ENCODE measurements at places on chromosomes 16 and 17.

- no peak for DNase-seq
Measured at GRCh38 chr16:72111657-72112451, 18.2 kb downstream of the DHX38 start.

- no peak for DNase-seq
Measured at GRCh38 chr16:24966634-24967033, 48.5 kb downstream of the ARHGAP17 start.

DNA sequence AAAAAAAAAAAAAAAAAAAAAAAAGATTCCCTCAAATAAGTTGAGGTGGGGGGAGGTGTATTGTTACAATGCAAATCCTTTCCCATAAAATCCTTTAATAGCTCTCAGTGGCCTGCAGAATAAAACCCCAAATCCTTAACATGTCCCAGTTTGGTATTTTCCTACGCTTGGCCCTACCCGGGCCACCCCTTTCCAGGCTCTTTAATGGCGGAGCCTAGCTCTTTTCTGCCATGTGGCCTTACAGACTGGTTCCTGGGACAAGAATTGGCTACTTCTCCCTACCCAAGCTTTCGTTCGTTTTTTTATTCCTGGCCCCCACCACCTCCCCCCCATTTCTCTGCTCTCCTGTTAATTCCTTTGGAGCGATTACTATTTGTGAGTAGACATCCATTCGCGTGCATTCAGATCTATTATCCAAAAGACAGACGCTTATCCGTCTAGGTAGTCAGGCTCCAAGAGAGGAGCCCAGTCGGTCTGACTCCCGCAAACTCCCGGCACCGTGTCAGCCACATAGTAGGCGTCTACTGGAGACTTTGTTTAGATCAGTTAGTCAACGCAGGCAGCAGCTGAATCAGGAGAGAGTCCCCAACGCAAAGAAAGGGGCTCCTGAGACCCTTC, 813 bp upstream of the THAP11 start:
- no peak for DNase-seq

DNA sequence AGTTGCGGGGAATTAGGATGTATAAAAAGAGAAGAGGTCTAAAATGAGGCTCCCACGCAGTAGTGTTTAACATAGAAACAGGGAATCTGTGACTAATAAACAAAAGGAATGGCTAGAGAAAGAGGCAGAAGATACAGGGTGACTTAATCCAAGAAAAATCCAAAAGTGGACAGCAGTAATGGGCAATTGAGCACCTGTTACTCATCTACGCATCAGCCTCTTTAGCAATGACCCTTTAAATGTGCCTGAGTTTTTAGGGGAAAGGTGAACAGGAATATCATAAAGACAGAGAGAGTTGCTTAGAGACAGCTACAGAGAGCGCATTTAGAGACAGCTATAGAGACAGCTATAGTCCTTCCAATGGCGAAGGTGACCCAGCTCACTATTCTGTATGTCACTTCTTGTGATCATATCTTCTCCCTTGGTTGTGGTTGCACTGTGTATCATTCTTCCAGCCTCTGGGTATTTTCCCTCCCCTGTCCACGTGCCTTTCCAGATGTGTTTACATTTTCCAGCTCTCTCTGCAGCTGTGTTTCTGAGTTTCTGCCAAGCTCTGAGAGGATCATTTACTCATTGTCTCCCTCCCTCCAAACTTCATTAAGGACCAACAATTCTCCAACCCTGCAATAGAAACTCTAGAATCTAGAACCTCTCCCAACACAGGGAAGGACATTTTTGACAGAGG, 61.5 kb downstream of the MYOCD start:
- DNase-seq = no peak

GRCh38 chr16:13970708-13971422, 50.9 kb downstream of the ERCC4 start:
- DNase-seq = no peak

DNA sequence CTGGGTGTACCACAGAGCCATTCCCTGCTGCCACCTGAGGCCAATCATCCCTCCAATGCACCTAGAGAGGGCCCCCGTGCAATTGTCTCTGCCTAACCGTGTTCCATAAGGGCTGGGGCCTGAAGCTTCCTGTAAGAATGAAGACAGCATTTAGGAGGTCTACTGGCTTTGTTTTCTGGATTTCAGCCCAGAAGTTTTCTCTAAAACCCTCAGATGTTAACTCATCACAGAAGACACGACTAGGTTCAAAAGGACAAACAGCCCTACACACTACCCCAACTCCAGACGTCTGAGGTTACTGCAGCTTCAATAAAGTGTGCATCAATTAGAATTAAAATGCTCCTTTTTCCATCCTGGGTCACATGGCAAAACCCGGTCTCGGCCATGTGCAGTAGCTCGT, 10.8 kb upstream of the DRG2 start:
- no peak for DNase-seq

- DNase-seq = no peak
Measured at GRCh38 chr16:61366006-61366405, 670.2 kb downstream of the CDH8 start.

DNA sequence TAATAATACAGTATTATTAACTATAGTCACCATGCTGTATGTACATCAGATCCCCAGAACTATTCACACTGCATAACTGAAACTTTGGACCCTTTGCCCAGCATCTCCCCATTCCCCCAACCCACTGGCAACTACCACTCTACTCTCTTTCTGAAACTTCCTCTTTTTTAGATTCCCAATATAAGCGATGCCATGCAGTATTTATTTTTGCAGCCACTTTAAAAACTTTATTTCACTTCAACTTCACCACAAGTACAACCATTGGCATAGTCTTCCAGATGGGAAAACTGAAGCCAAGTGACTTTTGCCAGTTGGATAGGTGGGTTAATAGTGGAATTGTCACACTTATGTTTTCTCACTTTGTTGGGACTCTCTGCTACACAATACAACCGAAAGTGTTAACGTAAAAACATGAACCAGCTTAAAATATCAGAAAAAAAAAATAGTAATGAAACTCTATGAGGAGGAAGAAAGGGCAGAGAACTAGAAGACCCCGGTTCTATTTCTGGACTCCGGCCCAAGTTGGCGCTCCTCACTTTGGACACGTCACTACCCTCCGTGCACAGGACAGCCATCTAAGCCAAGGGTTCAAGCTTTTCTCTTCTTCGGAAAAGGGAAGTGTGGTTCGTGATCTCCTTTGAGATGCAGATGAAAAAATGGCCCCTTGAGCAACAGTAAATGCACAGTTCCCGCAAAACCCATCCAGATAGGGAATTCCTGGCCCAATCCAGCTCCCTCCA, 743 bp downstream of the SHCBP1 start:
- DNase-seq = no peak

- DNase-seq = no peak
Measured at GRCh38 chr17:62692721-62693431, 65.4 kb downstream of the MRC2 start.

DNA sequence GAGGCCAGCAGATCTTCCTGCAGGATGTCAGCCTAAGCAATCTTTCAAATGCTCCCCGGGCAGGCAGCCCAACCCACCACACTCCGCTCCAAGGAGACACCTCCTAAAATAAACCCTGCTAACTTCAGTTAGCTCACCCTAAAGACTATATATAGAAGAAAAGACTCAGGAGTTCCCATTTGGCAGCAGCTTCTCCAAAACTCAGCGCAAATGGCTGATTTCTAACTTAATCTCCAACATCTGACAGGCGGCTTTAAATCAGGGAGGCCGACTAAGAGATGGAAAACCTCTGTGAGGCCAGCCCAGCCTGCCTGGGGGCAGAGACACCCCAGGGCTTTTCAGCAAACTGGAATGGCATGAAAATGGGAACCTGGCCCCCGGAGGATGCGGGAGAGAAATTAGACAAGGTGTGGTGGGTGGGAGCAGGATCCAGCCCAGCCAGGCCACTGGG, 91.6 kb downstream of the XYLT1 start:
- no peak for DNase-seq

All from cerebellar nuclear complex (tissue), 1 donor.